ENCODE measurements at places on chromosomes 1 and 21.

GRCh38 chr21:27648560-27648959, 681.7 kb upstream of the ADAMTS5 start:
- no peak for DNase-seq

GRCh38 chr1:155982106-155982505, 3.8 kb upstream of the ARHGEF2 start:
- no peak for DNase-seq

GRCh38 chr1:243244432-243244841, 10.6 kb downstream of the CEP170 start:
- DNase-seq = no peak

DNA sequence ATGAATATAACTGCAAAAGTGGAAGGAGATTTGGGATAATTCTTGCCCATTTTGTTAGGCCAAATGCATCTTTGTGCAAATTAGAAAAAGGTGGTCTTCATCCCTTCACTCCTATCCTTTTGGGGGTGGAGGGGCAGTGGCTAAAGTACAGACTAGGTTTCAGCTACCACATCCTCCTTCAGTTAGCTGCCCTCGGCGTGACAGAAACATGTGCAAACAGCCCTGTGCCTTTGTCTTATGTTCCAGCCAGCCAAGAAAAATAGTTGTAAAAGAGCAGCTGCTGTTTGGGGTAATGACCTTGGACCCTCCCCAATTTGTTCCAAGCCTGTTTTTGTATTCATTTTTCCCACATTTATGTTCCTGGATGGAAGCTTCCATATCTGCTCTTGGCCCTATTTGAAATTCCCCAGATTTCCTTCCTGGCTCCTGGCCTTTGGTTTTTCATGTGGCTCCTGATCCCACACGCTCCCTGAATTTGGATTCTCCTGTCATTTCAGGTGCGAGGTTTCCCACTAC, 8.3 kb upstream of the LGALS8 start:
- DNase-seq = no peak

- no peak for DNase-seq
Measured at GRCh38 chr1:147281950-147282349, 39.5 kb downstream of the CHD1L start.

Measured in SW 1271 (cell line).